ENCODE measurements at places on chromosomes 5 and 9.

GRCh38 chr5:14247054-14247386 is 103.9 kb downstream of the TRIO start:
- no peak for DNase-seq

GRCh38 chr5:59648038-59648831 is 245.3 kb downstream of the PDE4D start:
- DNase-seq = no peak

- DNase-seq = no peak
Measured at GRCh38 chr5:73312146-73312871, 136.3 kb downstream of the FOXD1 start.

DNA sequence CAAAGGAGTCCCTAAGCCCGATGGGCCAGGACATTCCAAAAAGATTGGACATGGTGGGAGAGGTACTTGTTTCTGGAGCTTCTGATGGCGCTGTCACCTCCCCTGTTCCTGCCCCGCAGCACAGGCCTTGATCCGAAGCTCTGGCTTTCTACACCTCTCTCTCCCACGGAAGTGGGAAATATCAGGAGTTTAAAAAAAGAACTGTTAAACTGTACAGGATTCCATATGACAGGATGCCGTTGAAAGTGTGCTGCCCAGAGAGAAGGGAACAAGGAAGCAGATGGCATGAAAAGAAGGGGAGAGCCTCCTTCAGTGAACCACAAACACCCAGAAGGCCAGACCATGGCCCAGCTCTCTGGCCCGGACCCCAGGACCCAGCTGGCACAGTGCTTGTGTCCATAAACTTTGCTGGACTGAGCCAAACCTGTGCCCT is 26.8 kb upstream of the SLC2A8 start:
- no peak for DNase-seq

DNA sequence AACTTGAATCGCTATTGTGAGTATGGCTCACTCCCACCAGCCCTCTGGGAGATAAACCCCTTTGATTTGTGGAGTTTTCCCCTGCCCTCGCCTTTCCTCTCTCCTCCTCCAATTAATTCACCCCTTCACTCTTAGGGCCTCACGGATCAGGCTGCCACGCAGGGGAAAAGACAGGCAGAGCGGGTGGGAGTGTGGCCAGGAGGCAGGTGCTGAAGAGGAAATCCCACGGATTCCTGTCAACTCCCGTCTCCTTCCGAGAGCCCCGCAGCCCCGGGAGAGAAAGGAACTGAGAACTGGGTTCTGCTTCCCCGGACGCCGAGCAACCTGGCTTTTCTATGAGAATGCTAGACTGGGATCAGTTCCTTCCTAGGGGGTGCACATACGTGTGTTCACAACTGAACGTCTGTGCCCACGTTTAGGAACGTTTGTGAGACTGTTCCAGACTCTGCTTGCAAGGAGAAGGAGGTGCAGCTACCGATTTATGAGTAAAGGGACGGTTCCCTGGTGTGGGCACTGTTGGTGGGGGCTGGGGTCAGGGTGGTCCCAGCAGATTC is 314.5 kb upstream of the TLE4 start:
- no peak for DNase-seq

GRCh38 chr9:134606951-134607731 is 34.5 kb upstream of the COL5A1 start:
- no peak for DNase-seq

DNA sequence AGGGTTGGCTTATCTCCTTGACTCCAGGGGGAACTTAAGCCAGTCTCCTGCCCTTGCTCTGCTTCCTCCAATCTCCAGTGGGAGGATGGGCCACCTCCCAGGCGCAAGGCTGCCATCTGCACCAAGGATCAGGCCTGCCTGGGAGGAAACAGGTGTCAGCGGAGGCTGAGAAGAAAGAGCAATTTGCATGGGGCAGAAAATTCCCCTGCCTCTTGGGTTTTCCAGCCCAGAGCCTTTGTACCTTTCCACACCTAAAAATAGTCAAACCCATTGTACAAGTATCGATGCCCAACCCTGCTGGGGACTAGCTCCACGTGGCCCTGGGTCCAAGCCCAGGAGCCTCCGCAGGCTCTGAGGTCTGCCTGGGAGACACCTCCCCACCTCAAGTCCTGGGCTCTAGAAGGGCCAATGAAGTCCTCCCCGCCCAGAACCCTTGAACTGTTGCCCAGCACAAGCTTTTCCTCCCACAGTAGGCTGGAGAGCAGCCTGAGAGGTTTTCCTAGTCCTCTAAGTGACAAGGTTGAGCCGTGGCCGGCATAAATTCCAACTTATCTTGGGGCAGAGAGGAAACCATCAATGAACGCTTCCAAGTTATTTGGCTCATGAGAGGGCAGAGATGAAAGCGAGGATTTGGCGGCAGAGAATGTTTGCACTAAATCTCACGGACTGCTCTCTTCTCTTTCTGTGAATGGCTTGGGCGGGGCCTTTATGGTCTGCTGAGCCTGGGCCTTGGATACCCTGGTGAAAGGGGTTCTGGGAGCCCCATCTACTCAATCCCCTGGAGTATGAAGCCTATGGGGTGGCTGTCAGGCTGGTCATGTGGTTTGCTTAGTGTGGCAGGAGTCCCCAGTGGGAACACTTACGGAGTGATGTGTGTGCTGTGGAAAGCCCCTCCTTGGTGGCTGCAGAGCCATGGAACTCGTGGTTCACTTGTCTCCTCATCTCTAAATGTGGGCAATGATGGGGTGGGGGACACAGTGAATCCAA is 15.6 kb downstream of the JADE2 start:
- DNase-seq = no peak

DNA sequence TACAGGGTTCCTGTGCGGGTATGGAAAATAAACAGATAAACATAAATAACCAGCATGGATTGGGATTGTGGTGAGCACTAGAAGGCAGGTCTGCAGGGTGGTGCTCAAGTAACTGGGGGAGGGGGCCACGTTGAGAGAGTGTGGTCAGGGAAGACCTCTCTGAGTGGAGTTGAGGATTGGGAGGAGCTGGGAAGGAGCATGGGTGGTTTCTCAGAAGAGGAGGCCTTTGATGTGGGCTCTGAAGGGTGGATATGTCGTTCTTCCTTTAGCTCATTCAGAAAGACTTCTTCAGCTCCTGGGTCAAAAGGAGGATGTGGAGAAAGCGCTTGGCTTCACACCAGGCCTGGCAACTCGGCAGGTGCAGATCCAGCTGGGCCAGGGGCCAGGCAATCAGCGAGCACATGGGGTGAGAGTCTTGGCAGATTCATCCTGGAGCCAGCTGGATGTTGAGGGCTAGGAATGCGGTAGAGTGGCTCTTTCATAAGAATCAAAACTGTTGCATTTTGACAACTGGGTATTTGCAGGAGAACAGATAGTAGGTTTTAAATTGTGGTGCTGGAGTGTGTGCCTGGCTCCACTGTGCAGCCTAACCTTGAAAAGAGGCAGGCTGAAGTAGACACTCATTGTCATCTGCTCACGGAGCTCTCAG is 71.7 kb downstream of the PCSK5 start:
- DNase-seq = no peak

DNA sequence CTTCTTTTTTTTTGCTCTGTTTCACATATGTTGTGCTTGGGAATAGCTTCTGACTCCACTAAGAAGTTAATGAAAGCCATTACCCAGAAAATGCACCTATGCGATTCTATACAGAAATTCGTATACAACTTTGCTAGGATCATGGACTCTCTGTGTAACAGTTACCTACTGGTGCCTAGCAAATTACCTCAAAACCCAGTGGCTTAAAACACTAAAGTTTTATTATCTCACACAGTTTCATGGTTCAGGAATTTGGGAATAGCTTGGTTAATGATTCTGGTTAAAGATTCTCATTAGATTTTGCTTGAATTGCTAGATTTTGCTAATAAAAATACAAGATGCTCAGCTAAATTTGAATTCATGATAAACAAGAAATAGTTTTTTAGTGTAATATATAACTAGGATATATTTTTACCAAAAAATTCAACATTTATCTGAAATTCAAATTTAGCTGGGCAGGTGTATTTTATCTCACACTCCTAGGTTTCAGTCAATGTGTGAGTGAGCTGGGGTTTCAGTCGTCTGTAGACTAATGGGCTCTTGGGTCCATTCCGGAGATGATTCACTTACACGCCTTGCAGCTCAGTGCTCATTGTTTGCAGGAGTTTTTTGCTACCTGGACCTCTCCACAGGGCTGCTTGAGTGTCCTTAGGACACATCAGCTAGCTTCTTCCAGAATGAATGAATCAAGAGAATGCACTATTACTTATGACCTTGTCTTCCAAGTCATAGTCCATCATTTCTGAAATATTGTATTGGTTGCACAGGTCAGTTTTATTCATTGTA is 75.1 kb downstream of the MROH2B start:
- DNase-seq = no peak
